ENCODE measurements at places on chromosomes 1 and 21. TPM values are rescaled to one million over a fixed set of nuclear protein-coding genes. Genes with fewer than 3 reads are reported as not detected.

Gene CELA3A
- 0.35 TPM for polyA plus RNA-seq

Gene FHAD1
- 2.0 TPM for polyA plus RNA-seq

Gene SH2D1B
- polyA plus RNA-seq, result 0.18 TPM

Gene KCNA2
- 0.74 TPM for polyA plus RNA-seq

Gene RGS8
- not detected for polyA plus RNA-seq

Gene TRIM46
- 0.83 TPM for polyA plus RNA-seq

Gene PHF13
- polyA plus RNA-seq, result 18.2 TPM

Gene KCNJ9
- polyA plus RNA-seq, result 0.13 TPM

Gene RNF207
- polyA plus RNA-seq, result 23.8 TPM

Gene LAD1
- polyA plus RNA-seq, result 10.4 TPM

Gene RIPK4
- polyA plus RNA-seq, result 0.15 TPM

Gene HTR6
- polyA plus RNA-seq, result not detected

Gene C8A
- not detected for polyA plus RNA-seq

Gene LCE1C
- polyA plus RNA-seq, result not detected

Gene COA7
- 17.9 TPM for polyA plus RNA-seq

Gene FCGR3B
- 1.0 TPM for polyA plus RNA-seq

Gene GPATCH3
- polyA plus RNA-seq, result 7.7 TPM

Gene NHLH2
- not detected for polyA plus RNA-seq

Gene CTNNBIP1
- polyA plus RNA-seq, result 68.5 TPM

Gene DR1
- polyA plus RNA-seq, result 74.4 TPM

Gene PTPRC
- 14.0 TPM for polyA plus RNA-seq

Gene GDAP2
- polyA plus RNA-seq, result 10.0 TPM

Gene HUNK
- polyA plus RNA-seq, result 5.9 TPM

Gene IL12RB2
- polyA plus RNA-seq, result 0.82 TPM

Gene SPRR2A
- not detected for polyA plus RNA-seq

Gene KRTAP21-2
- not detected for polyA plus RNA-seq

Gene SARS1
- 85.7 TPM for polyA plus RNA-seq

Gene ANKRD45
- 0.39 TPM for polyA plus RNA-seq

Gene SLC1A7
- 0.86 TPM for polyA plus RNA-seq

Gene LAMC1
- 347 TPM for polyA plus RNA-seq

Gene RIMS3
- 0.41 TPM for polyA plus RNA-seq

Gene TMEM52
- 28.9 TPM for polyA plus RNA-seq

Gene TGFB2
- polyA plus RNA-seq, result 40.9 TPM

Gene TXNIP
- polyA plus RNA-seq, result 250 TPM

Gene DISP3
- polyA plus RNA-seq, result 0.31 TPM

Gene CNTN2
- polyA plus RNA-seq, result 1.2 TPM

Gene VHLL
- not detected for polyA plus RNA-seq

Gene SPRR3
- polyA plus RNA-seq, result 0.27 TPM

Gene NOS1AP
- polyA plus RNA-seq, result 0.88 TPM

Gene CCDC27
- polyA plus RNA-seq, result 0.19 TPM

Gene FCRLB
- 0.42 TPM for polyA plus RNA-seq

Gene PLEKHN1
- not detected for polyA plus RNA-seq

Gene DENND2C
- polyA plus RNA-seq, result 4.9 TPM

Gene NUP210L
- 0.18 TPM for polyA plus RNA-seq

Gene TMEM81
- polyA plus RNA-seq, result 1.9 TPM

Gene PITHD1
- 36.7 TPM for polyA plus RNA-seq

Measured in muscle of back (tissue), 13 donors.